IMR-90 (cell line): ENCODE measurements at places on chromosomes 1 and 21. TPM values are rescaled to one million over a fixed set of nuclear protein-coding genes. Genes with fewer than 3 reads are reported as not detected.

BTBD19 gene
- 16.0 and 17.2 TPM in 2 replicates for polyA plus RNA-seq

GRCh38 chr1:211282023-211282373, 22.8 kb downstream of the RCOR3 start:
- peaks cover 13% of the 10 kb centered on the region for H3K36me3 ChIP-seq
- no peak for DNase-seq
- no peaks in the 10 kb centered on the region for H3K27me3 ChIP-seq
- H3K4me1 ChIP-seq = peaks cover 2% of the 10 kb centered on the region; the same call in 1 of the 2 replicates

OLFM3 gene
- not detected in 2 replicates for polyA plus RNA-seq

DTL gene
- polyA plus RNA-seq = 10.5 and 11.8 TPM in 2 replicates

DNA sequence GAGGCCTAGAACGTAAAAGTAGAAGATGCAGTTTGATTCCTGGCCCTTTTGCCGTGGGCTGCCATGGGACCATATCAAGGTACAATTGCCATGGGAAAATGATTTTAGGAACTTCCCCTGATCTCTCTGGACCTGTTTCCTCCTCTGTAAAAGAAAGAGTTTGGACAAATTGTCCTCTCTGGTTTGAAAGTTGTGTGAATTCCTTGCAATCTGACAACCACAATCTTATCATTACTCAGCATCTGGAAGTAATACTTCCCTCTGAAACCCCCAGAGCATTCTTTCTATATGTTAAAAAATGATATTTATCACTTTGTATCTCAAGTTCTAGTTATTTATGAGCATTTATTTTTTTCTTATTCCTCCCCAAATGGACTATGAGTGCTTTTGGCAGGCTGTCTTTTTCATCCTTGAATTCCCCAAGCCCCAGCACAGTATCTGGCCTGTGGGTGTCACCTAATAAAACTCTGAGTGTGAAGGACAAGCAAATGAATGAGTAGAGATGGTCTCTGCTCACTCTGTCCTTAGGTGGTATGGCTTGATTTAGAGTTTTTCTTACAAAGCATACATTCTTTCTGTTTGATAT, 181.1 kb downstream of the DYRK1A start:
- peaks cover 5% of the 10 kb centered on the region; the same call in 1 of the 2 replicates for H3K4me1 ChIP-seq
- no peak overlapping the region for H3K27ac ChIP-seq

DNA sequence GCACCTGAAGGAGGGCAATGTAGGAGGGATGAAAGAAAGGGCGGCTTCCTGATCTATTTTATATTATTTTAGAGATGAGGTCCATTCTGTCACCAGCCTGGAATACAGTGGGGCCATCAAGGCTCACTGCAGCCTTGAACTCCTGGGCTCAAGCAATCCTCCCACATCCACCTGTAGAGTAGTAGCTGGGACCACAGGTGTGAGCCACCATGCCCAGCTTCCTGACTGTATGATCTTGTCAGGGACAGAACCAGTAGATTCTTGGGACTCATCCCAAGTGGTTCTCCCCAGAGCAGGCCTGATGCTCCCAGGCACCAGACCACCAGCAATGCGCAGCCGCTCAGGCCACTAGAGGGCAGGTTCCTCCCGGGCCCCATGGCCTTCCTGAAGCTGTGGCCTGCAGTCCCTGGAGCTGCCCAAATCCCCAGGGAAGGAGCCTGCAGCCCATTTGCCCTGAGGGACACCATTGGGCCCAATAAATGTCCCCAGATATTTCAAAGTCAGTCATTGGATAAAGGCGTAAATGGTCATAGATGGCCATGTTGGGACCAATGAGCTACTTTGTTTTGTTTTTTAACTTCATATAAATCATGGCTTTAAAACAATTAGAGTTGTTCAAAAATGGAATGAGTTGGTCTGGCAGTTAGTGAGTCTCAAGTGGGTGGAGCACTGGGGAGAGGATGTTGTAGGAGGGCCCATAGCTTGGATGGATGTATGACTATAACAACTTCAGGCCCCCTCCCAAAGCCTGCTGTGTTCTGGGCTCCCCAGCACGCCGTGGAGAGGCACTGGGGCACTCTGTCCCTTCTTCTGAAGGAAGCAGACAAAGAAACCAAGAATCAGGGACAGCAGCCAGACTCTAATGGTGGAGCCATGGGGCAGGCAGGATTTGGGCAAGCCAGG, 44.7 kb upstream of the GOLT1A start:
- H3K27ac ChIP-seq = no peak overlapping the region
- H3K27me3 ChIP-seq = no peaks in the 10 kb centered on the region
- H3K4me3 ChIP-seq = no peak overlapping the region
- H3K36me3 ChIP-seq = peaks cover 19% of the 10 kb centered on the region
- DNase-seq = peak; percentile 63

DNA sequence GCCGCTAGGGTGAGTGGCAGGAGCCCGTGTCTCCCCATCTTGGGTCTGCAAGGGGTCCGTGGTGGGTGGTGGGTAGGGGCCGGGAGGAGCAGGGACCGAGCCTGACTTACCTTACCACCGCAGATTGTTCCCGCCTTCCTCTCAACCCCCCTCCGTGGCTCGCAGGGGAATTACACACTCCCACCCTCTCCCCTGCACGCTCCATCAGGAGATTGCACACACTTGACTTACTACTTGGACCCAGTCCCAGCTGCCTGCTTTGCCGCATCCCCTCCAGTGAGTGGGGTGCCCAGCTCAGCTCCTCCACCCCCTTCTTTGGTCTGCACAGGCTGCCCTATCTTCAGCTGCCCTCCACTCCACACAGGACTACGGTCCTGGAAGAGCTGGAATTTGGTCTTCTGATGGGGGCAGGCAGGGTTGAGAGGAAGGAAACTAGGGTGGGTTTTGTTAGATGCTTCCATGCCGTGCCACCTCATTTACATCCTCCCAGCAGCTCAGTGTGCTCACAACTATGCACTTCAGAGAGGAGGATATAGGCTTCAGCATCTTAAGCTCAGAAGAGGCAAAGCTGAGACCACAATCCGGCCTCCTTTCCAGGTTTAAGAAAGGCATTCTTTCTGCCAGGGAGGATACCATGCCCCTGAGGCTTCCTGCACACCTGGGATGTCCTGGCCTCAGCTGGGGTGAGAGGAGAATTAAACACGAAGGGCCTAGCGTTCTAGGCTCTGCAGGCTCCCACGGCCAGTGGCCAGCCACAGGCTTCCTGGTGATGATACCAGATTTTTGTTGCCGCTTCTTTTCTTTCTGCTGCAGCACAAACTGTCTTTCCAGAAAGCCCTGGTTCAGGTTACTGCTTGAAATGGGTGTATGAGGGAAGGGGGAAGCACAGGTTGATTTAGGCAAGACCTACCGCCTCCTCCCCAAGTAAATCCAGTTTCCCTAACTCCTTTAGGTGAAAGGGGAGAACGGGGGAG, 2.3 kb downstream of the KCNC4 start:
- H3K27me3 ChIP-seq = peaks cover 60% of the 10 kb centered on the region
- DNase-seq = no peak
- H3K27ac ChIP-seq = no peak overlapping the region
- H3K4me1 ChIP-seq = no peaks in the 10 kb centered on the region

DNA sequence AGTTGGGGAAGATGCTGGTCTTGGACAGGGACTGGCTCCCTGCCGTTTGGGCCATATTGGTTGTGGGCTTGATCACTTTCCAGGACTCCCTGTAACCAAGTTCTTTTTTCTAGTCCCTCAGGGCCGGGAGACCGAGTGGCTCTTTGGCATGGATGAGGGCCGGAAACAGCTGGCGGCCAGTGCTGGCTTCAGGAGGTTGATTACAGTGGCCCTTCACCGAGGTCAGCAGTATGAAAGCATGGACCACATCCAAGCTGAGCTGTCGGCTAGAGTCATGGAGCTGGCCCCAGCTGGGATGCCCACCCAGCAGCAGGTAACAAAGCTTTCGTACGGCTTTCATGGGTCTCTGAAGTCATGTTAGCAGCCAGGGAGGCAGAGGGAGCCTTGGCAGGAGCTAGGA, 4.3 kb downstream of the METTL13 start:
- no peaks in the 10 kb centered on the region for H3K27me3 ChIP-seq
- no peak overlapping the region for H3K4me3 ChIP-seq
- no peak overlapping the region for H3K27ac ChIP-seq
- peaks cover 46% of the 10 kb centered on the region for H3K36me3 ChIP-seq

DNA sequence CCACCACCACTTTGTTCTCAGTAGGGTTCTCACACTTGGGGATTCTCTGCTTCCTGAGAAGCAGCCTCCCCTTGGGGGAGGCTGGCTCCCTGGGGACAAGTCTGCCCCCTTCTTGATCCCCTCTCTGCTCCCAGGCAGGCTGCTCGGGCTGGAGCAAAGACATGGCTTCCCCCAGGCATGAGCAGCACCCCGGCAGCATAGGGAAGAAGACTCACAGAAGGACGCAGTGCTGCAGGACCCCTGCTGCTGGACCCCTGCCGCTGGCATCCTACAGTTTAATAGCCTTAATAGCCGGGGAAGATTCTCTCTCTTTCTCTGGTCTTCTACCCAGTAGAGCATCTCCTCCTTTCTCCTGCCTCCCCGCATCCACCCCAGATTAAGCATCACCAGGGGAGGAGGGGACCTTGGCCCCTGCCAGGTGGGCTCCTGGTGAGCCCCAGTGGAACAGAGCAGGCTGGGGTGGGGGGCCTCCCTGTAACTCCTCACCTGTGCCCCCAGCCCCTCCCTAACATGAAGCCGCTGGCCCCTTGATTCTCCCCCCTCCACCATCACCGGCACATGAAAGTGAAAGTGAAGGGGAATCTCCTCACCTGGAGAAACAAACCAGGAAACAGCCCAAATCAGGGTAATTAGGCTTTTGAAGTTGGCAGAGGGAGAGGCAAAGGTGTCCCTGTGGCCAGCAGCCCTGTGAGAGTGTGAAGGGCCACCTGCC, 2.5 kb downstream of the WNT3A start:
- H3K27ac ChIP-seq = no peak overlapping the region
- H3K4me3 ChIP-seq = no peak overlapping the region
- H3K4me1 ChIP-seq = no peaks in the 10 kb centered on the region
- peaks cover 73% of the 10 kb centered on the region for H3K27me3 ChIP-seq
- no peak for DNase-seq
- H3K36me3 ChIP-seq = no peaks in the 10 kb centered on the region
